Stimulated activated CD4-positive, alpha-beta T cell treated with anti-CD3 and anti-CD28 coated beads, Interleukin-1b, Interleukin-23, amount 100 ng/mL, for 48 hours (primary cell): ENCODE measurements at places on chromosomes 6 and 20.

GRCh38 chr6:111540681-111541025 lies 57.6 kb upstream of the REV3L start:
- no peak for DNase-seq

DNA sequence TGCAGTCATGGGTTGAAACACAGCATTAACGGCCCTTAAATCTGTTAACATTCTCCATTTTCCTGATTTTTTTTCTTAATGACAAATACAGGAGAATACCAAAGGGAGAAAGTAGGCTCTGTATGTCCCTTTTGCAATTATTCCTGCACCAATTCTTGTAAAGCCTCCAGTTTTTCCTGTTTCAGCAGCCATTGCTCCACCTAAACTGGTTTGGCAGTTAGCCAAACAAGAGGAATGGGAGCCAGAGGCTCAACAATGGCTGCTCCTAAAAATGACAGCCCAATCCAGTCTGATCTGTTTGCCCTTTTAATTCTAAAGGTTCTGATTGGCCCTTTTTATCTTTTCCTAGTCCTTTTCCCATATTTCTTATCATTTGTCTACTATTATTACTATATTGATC lies 284.2 kb upstream of the SGK1 start:
- DNase-seq = no peak

DNA sequence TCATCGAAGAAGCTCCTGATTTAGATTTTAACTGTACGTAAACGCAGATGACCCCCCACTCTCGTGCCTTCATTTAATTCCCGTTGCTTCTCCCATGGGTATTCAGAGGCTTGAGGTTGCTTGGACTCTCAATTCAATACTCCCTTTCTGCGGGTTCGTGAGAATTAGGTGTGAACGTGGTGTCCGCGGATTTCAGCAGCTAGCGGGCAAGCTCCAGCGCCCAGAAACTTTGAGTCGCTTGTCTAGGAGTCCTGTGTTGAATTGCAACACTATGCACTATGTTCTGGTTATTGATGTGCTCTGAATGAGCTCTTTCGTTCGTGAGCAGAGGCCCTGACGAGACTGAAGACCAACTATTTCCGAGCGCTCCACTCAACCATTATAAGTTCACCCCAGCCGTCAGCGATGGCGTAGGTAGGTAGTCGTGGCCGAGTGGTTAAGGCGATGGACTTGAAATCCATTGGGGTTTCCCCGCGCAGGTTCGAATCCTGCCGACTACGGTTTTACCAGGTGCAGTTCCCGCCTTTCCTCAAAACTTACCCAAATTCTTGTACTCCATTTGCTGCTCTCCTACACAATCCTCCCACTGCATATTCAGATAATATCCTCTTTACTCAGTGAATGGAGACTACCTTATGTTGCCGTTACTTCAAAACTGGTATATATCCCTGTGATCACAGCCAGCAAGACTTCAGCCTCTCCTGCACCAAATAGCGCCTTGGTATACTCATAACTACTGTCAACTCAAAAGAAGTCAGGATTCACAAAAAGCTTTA lies 72.6 kb upstream of the ZNF184 start:
- DNase-seq = peak; percentile 76

DNA sequence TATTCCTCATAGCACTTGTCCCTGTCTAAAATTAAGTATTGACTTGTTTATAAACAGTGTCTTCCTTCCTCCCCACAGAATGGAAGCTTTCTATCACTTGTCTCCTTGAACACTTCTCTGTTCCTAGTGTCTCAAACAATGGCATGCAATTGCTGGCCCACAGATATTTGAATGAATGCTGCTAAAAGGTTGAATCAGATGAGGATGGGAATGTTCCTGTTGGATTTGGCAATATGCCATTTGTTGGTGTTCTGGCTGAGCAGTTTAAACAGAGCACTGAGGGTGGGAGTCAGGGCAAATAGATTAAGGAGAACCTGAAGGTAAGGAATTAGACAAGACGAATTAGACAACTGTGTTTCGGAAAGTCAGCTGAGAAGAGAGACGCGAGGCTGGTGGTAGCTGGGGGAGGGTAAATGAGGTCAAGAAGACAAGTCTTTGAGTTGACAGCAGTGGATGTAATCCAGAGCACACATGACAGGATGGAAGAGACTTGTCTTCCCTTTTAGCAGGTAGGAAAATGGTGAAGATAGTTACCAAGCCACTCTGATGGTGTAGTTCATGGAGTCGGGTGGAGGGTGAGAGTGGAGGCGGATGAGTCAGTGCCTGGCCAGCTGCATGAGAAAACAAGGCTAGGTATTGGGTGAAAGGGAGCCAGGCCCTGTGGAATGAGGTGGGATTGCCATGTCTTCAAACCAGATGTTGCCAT lies 58.3 kb upstream of the GNRH2 start:
- DNase-seq = peak; percentile 57

DNA sequence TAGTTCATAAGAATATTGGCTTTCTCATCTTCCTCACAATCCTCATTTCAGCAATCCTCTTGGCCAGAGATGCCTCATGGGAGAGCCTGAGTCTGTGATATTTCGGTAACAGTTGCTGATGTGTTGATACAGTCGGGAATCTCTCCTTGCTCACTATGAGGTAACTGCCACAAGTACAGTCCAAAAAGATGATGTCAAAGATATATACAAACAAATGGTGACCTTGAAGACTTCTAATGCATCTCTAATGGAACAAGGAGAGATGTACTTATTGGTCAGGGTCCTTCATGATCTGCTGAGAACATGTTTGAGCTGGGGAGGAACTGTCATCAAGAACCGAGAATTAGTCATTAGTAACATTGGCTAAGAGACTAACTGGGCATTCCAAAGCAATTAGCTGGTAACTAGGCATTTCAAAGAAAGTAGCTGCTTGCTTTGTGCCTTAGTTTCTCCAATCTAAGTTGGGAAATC lies 56.1 kb downstream of the FILIP1 start:
- no peak for DNase-seq

GRCh38 chr6:87897013-87897412 lies 150.6 kb upstream of the SPACA1 start:
- no peak for DNase-seq

DNA sequence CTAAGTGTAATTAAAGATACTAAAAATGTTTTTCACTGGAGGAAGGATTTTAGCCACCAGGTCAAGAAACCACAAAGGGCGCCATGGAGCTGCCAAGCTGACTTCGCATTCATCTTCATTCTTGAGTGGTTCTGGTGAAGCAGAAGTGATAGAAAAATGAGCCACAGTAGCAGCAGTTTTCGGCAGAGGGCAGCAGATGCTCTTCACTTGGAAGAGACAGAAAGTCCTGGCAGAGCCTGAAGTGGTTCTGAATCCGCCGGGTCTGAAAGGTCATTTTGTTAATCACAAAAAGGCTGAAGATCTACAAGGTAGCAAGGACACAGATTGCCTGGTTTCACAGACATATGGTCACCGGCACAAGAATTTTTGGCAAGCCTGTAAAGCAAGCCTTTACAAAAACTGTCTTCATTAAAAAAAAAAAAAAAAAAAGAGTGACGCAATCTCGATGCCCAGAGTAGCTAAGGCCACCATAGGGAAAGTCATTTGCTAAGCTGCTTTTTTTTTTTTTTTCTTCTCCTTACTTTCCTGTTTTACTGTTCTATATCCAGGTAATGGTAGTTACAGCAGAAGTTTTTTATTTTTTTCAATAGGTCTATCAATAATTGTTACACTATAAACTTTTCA lies 345.1 kb upstream of the AGPAT4 start:
- DNase-seq = no peak

DNA sequence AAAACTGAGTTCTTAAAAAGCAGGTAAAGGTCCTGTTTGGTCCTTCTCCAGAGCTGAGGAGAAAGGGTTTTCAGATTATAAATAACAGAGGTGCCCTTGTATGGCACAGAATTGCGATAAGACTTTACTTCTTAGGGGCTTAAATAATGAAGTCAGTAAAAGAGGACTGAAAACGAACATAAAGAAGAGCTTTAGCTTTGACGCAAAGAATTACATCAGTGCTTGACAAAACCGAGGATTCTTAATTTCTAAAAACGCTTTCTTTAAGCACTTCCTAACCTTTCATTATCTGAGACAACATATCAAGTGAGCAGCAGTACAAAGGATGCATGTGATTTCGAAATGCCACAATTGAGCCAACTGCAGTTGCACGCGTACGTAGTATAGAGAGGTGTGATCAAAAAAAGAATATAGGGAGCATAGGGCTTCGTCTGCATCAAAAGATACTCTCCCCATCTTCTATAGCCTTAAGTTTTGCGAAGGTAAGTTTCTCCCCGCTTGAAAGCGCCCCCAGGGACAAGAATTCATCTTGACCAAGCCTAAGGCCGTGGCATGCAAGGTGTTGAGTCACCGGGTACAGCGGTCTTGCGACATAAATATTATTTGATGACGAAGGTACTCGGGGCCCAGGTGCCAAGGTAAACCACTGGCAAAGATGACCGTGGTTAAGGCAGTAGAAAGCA lies 778 bp upstream of the LOC128125822 start:
- DNase-seq = peak; percentile 56
